T-helper 17 cell (primary cell): ENCODE measurements at places on chromosomes 12 and 14. TPM values are rescaled to one million over a fixed set of nuclear protein-coding genes. Genes with fewer than 3 reads are reported as not detected.

- peak overlapping the region; percentile 19 for H3K27ac ChIP-seq
- no peaks in the 10 kb centered on the region for H3K27me3 ChIP-seq
- no peak overlapping the region for H3K4me3 ChIP-seq
- H3K4me1 ChIP-seq: peaks cover 5% of the 10 kb centered on the region
- no peak for DNase-seq
Observed at GRCh38 chr12:94305130-94305957, 154.3 kb downstream of the CEP83 start.

The RASAL1 gene
- 0.89 TPM for total RNA-seq

The CCNK gene
- total RNA-seq: 141 TPM

The WNT5B gene
- total RNA-seq: not detected

The MYH7 gene
- total RNA-seq: not detected

The HHIPL1 gene
- total RNA-seq: 0.21 TPM

The KCNA5 gene
- not detected for total RNA-seq

The INSM2 gene
- not detected for total RNA-seq

- H3K4me3 ChIP-seq: no peak overlapping the region
- H3K36me3 ChIP-seq: no peaks in the 10 kb centered on the region
- no peak overlapping the region for H3K27ac ChIP-seq
- DNase-seq: no peak
- peaks cover 15% of the 10 kb centered on the region for H3K27me3 ChIP-seq
- peaks cover 2% of the 10 kb centered on the region for H3K4me1 ChIP-seq
Observed at GRCh38 chr14:37903343-37904191, 304.1 kb upstream of the SSTR1 start.

The PTGER2 gene
- total RNA-seq: 52.1 TPM

The RFLNA gene
- total RNA-seq: not detected

The CLEC6A gene
- not detected for total RNA-seq

DNA sequence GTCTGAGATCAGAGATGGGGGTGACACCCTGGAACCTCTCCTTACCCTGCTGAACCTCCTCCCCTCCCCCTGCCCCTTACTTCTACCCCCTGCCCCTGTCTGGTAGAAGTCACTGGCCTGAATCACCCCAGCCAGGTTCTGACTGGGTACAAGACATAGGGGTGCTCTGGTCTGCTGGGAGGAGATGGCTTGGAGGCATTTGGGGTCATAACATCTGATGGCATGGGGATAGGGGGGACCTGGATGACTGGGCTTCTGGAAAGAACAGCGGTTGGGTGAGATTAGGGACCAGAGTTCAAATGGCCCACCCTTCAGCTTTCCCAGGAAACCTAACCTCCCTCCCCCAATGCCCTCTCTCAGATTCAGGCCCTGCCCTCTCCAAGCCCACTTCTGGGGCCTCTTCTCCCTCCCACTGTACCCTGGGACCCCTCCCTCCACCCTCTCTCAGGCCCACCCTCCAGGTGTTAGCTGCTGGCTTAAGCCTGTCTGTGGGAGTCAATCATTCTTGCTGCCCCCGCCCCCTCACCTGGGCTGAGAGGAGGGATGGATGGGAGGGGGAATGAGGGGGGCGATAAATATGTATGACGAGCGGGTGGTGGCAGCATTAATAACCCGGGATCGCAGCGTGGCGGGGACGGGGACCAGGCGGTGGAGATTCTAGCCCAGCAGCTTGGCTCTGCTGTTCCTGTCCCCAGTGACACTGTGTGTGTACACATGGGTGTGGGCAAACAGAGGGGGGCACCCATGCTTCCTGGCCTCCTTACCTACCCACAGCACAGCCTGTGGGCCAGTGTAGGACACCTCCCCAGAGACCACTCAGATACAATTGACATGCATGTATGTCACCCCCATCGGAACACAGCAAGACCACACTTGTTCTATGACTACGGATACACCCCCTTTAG is 5.9 kb downstream of the NXPH4 start:
- H3K36me3 ChIP-seq: peaks cover 28% of the 10 kb centered on the region
- peaks cover 84% of the 10 kb centered on the region for H3K27me3 ChIP-seq
- H3K4me3 ChIP-seq: peak overlapping the region; percentile 3
- peaks cover 52% of the 10 kb centered on the region for H3K4me1 ChIP-seq
- no peak overlapping the region for H3K27ac ChIP-seq

DNA sequence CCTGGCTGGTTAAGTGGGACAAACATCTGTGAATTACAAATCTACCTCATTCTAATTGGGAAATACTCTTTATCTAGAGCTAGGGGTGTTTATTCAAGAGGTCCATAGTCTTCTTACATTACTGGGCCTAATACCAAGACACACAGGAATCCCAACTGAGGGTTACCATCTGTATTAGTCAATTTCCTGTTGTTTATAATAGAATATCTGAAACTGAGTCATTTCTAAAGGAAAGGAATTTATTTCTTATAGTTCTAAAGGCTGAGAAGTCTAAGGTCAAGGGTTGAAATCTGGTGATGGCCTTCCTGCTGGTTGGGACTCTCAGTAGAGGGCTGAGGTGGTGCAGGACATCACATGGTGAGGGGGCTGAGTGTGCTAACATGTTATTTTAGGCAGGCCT is 36.0 kb downstream of the RTRAF start:
- H3K27ac ChIP-seq: no peak overlapping the region
- no peak overlapping the region for H3K4me3 ChIP-seq
- H3K27me3 ChIP-seq: no peaks in the 10 kb centered on the region
- H3K4me1 ChIP-seq: no peaks in the 10 kb centered on the region

DNA sequence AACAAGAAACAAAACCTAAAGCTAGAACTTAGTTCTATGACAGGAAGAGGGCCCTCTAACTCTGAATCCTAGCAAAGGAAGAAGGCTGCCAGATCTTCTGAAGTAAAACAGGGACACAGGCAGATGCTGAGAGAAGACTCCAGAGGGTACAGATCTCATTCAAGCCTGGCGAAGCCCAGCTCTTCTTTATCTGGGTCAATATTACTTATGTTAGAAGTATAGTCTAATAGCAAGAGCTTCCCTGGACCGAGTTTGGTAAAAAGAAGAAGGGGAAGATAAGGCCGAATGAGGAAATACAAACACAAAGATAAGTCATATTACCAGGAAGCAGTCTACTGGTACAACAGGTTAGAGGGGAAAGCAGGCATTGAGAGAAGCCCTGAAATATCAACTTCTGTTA is 79.9 kb upstream of the CCDC91 start:
- no peak overlapping the region for H3K4me3 ChIP-seq
- H3K36me3 ChIP-seq: no peaks in the 10 kb centered on the region
- no peaks in the 10 kb centered on the region for H3K27me3 ChIP-seq
- no peak for DNase-seq

DNA sequence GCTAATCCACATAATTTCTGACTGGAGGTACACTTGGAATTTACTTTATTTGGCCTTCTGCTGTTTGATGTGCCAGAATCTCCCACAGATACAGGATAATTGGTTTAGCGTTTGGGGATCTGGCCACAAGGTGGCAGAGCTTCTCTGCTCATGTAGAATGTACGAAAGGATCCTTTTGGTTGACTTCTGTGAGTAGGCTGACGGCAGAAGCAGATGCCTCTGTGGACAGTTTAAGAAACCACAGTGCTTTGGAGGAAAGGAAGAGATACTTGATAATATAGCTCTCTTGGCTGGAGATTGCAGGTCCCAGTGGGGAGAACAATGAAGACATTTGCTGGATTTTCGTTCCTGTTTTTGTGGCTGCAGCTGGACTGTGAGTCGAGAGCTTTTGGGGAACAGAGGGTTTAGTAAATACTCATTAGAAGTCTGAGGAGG is 75.3 kb upstream of the OR4E1 start:
- H3K36me3 ChIP-seq: no peaks in the 10 kb centered on the region
- H3K4me3 ChIP-seq: peak overlapping the region; percentile 75
- H3K27me3 ChIP-seq: peaks cover 20% of the 10 kb centered on the region
- peak overlapping the region; percentile 49 for H3K27ac ChIP-seq

GRCh38 chr14:95495538-95496025 is 20.9 kb downstream of the SYNE3 start:
- H3K4me1 ChIP-seq: peaks cover 43% of the 10 kb centered on the region
- peak overlapping the region; percentile 79 for H3K4me3 ChIP-seq
- no peaks in the 10 kb centered on the region for H3K27me3 ChIP-seq
- no peaks in the 10 kb centered on the region for H3K36me3 ChIP-seq
- DNase-seq: no peak
- peak overlapping the region; percentile 96 for H3K27ac ChIP-seq

GRCh38 chr12:64506955-64507354 is 55.0 kb downstream of the TBK1 start:
- H3K4me3 ChIP-seq: no peak overlapping the region
- peaks cover 2% of the 10 kb centered on the region for H3K4me1 ChIP-seq
- peaks cover 6% of the 10 kb centered on the region for H3K27me3 ChIP-seq
- DNase-seq: no peak

The WBP11 gene
- 124 TPM for total RNA-seq

DNA sequence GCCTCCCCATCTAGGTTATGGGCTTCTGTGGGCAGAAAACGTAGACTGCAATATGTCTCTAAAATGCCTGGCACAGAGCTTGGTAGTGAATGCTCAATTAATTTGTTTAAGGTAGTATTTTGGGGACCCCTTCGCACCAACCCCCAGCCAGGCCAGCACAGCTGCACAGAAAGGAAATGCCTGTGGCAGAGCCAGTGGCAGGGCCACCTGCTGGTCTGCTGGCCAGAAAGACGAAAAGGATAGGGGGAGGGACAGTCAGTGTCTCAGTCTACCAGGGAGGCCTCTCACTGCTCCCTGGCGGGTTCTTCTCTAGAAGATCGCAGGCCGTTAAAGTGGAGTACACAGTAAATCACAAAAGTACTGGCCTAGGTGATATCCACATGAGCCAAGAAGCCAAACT is 3.5 kb downstream of the RAB15 start:
- peaks cover 3% of the 10 kb centered on the region for H3K36me3 ChIP-seq
- no peak for DNase-seq
- H3K4me3 ChIP-seq: no peak overlapping the region
- no peak overlapping the region for H3K27ac ChIP-seq
- no peaks in the 10 kb centered on the region for H3K27me3 ChIP-seq
- H3K4me1 ChIP-seq: peaks cover 17% of the 10 kb centered on the region

DNA sequence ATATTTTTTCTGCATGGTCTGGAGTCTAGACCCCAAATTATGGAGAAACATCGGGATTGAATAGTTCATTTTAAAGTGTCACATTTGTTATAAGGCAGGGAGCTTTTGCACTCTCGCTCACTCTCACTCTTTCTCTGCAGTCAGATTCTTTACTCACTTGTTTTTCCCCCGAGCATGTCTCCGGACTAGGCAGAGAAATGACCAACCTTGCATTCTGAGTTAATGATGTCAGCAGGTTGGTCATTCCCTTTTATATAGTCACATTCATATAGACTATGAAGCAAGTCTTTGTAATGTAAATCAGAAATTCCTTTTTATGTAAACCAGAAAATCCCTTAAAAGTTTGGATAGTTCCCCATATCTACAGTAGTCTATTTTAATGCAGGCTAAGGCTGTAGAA is 4.1 kb downstream of the C12orf75 start:
- H3K4me3 ChIP-seq: no peak overlapping the region
- DNase-seq: no peak
- H3K27ac ChIP-seq: no peak overlapping the region

The LACRT gene
- not detected for total RNA-seq

The CCDC38 gene
- total RNA-seq: 0.10 TPM

DNA sequence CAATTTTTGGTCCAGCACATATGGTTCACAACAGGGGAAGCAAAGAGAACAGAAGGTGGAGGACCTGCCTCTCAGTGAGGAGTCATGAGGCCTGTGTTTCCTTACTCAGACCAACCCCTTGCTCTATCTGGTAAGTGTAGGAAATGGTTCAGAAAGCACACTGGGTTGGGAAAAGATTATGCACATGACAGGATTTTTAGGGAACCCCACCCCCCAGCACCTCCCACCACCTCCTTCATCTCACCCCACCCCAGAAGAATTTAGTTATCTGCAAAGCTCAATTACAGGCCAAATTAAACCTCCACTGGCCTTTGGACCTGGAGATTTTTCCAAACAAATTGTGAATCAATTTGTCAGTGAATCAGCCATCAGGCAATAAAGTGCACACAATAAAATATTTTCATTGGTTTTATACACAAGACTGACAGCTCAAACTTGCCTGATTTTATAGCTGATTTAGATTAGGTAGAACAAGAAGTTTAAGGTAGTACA is 132.8 kb downstream of the DACT1 start:
- H3K27me3 ChIP-seq: peaks cover 14% of the 10 kb centered on the region
- H3K27ac ChIP-seq: no peak overlapping the region
- no peak overlapping the region for H3K4me3 ChIP-seq
- no peak for DNase-seq
- H3K4me1 ChIP-seq: no peaks in the 10 kb centered on the region

DNA sequence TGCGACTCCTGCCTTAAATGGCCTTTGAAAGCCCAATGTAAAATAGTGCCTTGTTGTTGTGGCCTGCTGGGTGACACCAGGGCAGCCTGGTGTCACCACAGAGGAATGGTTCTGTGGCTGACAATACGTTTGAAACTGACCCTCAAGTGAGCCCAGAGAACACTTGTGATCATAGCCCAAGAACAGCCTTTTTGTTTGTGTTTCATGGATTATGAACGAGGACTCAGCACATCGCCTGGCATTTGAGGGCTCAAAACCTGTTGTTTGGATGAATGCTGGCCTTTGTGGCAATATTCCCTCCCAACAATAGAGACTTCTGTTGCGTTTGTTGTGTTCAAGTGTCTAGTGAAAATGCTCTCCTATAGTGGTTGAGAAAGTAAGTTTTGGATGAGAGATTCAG is 48.5 kb downstream of the TSPAN9 start:
- peaks cover 16% of the 10 kb centered on the region for H3K4me1 ChIP-seq
- H3K27me3 ChIP-seq: peaks cover 46% of the 10 kb centered on the region
- H3K4me3 ChIP-seq: no peak overlapping the region

DNA sequence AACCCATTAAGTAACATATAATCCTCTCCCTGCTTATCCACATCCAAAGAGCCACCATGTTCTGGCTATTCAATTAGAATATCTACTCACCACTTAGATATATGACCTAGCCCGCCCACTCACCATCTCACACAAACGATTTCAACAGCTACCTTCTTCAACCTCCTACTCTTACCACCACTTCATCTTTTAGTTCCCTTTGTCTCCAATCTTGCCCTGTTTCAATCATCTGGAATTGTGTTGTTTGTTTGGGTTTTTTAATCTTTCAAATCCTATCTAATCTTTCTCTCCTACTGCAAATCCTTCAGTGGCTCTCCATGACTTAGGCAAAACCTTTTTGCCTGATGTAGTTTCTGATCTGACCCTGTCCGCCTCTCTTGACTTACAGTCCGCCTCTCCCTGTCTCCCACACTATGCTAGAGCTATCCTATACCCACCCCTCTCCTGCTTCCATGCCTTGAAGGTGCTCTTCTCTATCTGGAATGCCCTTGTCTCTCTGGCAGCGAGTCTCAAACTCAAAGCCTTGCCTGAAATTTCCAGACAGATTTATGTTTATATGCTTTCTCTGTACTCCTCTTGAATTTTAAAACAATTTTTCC is 161.0 kb upstream of the CRY1 start:
- H3K27me3 ChIP-seq: no peaks in the 10 kb centered on the region
- DNase-seq: no peak
- no peaks in the 10 kb centered on the region for H3K36me3 ChIP-seq
- no peak overlapping the region for H3K4me3 ChIP-seq

- H3K27me3 ChIP-seq: no peaks in the 10 kb centered on the region
- no peak for DNase-seq
- H3K4me1 ChIP-seq: peaks cover 40% of the 10 kb centered on the region
- H3K27ac ChIP-seq: no peak overlapping the region
Observed at GRCh38 chr12:70290116-70290515, 46.9 kb downstream of the CNOT2 start.

- peak overlapping the region; percentile 31 for H3K4me3 ChIP-seq
- no peak for DNase-seq
- no peaks in the 10 kb centered on the region for H3K27me3 ChIP-seq
- H3K27ac ChIP-seq: peak overlapping the region; percentile 83
- H3K36me3 ChIP-seq: no peaks in the 10 kb centered on the region
- peaks cover 13% of the 10 kb centered on the region for H3K4me1 ChIP-seq
Observed at GRCh38 chr14:99009871-99010270, 262.1 kb downstream of the BCL11B start.

The SLC39A2 gene
- total RNA-seq: not detected

The FAM161B gene
- 3.4 TPM for total RNA-seq
